ENCODE measurements at places on chromosomes 13 and 19.

DNA sequence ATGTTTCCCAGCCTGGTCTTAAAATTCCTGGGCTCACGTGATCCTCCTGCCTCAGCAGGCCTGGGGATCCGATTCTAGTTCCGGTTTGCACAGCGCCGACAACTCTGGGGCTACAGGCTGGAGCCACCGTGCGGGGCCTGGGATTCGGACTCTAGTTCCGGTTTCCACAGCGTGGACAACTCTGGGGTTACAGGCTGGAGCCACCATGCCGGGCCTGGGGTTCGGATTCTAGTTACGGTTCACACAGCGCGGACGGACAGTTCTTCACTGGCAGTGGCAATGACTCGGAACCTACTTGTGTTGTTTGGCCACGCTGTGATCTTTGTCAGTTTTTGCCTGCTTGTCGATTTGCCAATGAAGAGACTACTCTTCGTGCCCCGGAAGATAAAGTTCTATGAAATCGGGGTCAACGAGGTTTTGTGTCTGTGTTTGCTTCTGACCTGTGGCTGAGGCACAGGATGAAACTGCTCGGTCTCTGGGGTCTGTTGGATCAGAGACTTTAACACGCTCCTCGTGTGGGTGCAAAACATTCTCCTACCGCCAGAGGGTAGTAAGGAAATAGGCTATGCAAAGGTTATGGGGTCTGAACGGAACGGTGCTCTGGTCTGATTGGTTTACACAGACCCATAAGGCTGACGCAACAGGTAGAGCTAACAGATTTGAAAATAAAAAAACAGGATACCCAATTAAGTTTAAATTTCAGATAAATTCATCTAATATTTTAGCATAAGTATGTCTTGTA is 12.1 kb upstream of the ZSCAN1 start:
- no peak for DNase-seq

DNA sequence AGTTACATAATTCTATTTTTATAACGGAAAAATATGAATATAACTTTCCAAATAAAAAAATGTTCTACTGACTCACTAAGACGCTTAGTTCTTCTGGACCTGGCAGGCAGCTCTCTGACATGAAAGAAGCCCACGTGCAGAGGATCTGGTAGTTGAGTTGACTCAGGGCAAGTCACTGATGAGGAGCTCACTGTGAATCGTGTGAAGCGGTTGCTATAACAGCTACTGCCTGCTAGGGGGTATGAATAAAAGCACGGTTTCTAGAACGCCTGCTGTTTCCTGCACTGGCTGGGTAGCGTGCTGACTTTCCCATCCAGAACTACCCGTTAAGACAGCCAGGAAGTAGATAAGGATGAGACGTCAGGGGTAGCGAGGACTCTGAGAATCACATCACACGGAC is 54.7 kb upstream of the WASF3 start:
- DNase-seq: no peak

DNA sequence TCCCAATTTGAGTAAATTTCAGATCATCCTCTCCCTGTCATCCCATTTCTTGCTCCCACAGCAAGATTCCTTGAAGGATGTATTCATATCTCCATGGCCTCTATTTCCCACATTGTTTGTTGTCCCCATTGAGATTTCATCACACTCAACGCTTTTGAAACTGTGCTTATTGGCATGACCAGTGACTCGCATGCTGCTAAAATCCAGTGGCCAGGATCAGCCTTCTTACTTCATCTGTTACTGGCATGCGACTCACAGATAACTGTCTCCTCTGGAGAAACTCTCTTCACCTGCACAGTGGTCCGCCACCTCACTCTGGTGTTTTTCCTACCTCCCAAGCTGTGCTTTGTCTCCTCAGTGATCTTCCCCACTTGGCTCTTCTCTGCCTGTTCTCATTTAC is 95.8 kb downstream of the WASF3 start:
- no peak for DNase-seq

GRCh38 chr19:39139305-39139874 is 13.8 kb downstream of the PAK4 start:
- DNase-seq: no peak

DNA sequence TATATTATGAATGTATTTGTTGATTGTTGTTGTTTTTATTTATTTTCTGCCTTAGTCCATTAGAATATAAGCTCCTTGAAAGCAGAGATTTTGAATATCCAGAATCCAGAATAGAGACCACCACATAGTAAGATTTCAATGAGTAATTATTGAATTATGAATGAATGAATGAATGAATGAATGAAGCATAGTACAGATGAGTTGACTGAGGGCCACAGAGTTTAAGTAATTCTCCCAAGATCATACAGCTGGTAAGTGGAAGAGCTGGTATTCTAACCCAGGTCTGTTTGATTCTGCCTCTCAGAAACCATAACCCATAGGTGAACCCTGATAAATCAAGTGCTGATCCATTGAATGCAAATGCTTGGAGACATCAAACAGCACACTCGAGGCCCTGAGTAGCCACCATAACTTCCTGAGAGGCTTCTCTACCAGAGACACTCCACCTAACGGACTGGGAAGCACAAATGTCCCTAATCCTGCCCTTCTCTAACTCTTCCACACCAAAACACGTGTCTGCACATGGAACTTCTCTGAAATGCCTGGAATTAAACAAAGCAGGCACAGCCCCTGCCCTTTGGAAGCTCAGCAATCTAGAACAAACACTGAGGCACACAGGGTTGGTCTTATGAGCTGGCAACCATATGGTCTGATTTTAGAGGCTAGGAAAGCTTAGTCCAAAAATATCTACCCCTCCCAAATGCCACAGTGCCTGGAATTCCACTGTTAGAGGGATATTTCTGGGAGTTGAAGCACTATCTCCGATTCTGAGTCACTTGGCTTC is 190.1 kb downstream of the FOXO1 start:
- DNase-seq: no peak

- no peak for DNase-seq
These were observed 965 bp downstream of the TTC9B start for GRCh38 chr19:40217027-40217810.

DNA sequence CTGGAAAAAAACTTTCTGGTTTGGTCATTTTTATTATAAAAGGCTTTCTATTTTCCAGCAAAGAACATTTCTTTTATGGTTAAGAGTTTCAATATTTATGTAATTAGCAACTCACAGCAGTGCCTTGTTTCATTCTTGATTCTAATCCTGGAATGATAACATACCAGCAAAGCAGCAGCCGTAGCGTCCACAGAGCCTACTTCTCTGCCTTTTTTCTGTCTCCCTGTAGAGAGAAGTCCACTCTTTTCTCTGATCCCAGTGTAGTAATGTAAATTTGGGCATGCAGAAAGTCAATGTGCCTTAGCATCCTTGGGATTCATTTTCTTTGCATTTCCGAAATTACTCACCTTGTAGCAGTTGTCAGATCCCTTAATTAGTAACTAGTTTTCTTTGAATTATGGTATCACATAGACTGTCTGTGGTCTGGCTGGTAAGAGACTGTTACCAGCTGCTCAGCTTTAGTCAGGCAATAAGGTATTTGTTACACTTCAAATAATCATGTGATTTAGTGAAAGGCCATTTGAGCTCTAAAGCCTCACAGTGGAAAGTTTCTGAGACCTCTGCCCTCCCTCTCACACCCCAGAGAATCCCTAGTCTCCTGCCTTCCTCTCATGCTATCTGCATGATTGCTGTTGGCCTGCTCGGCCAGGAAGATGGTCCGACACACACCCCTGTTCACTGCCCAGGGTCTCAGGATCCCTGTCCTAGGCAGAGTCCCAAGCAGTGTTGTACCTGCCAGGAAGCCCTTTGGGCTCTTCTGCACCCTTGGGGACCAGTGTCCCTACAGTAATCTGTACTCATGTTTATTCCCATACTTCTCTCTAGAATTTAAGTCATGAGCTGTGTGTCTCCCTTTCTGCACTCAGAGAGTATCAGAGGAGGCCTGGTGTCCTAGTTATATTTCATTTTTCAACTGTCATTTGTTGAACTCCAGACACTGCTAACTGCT is 86.3 kb downstream of the LRCH1 start:
- DNase-seq: no peak

DNA sequence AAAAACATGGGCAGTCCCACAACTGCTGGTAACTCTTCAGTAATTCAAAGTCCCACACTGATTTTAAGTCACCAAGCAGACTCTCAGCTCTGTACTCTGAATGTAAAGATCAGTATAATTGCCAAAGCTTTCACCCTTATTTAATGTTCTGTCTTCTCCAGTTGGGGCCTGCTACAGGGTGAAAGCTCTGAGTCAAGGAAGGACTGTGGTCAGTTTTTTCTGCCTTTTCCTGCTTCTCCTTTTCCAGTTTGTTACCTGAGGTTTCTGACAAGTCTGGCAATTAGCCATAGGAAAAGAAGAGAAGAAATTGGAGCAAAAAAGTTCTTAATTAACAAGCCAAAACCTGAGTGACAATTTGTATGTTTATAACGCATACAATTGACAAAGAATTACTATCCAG is 279.3 kb downstream of the RBM26 start:
- DNase-seq: no peak

GRCh38 chr13:29917650-29918049 is 67.2 kb upstream of the UBL3 start:
- no peak for DNase-seq

DNA sequence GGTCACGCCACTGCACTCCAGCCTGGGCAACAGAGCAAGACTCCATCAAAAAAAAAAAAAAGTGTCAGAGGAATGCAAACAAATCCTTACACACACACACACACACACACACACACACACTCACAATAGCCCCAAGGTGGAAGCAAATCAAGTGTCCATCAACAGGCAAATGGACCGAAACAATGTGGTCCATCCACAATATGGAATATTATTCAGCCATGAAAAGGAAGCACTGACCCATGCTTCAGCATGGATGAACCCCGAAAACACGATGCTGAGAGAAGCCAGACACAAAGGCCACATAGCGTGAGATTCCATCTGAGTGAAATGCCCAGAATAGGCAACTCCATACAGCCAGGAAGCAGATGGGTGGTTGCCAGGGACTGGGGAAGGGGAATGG is 16.5 kb upstream of the KLF2 start:
- DNase-seq: no peak

GRCh38 chr13:100364591-100364990 is 224.0 kb downstream of the GGACT start:
- no peak for DNase-seq

GRCh38 chr13:46893798-46894560 is 2.9 kb downstream of the HTR2A start:
- peak; percentile 40 for DNase-seq

GRCh38 chr19:47309038-47309437 is 623 bp upstream of the C5AR1 start:
- no peak for DNase-seq

GRCh38 chr19:42362891-42363440 is 27.1 kb downstream of the CNFN start:
- no peak for DNase-seq

- DNase-seq: no peak
These were observed 152.2 kb upstream of the PRR20A start for GRCh38 chr13:56988543-56988942.

- DNase-seq: no peak
These were observed 14.6 kb downstream of the MPND start for GRCh38 chr19:4357921-4358326.

GRCh38 chr13:29888306-29888705 is 37.9 kb upstream of the UBL3 start:
- DNase-seq: no peak

- DNase-seq: no peak
These were observed 56.4 kb downstream of the FAM124A start for GRCh38 chr13:51278426-51279130.

GRCh38 chr19:39362682-39363657 is 20.7 kb downstream of the SAMD4B start:
- DNase-seq: no peak

DNA sequence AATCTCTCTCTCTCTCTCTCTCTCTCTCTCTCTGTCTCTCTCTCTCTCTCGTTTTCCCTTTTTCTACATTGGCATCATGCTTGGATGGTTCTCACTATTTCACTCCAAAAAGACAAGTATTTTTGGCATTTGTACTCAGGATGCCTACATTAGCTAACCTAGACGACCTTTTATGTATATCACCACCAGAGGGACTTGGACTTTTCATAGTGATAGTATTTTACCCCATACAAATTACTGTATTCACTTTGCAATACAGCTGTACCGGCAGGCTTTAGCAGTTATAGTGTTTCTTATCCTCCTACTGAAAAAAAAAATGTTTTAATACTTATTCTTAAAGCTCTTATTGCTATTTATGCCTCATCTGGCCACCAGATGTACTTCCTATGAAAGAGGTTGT is 687.2 kb upstream of the KLHL1 start:
- DNase-seq: no peak

- DNase-seq: no peak
These were observed 5.4 kb downstream of the BLVRB start for GRCh38 chr19:40460185-40460584.

DNA sequence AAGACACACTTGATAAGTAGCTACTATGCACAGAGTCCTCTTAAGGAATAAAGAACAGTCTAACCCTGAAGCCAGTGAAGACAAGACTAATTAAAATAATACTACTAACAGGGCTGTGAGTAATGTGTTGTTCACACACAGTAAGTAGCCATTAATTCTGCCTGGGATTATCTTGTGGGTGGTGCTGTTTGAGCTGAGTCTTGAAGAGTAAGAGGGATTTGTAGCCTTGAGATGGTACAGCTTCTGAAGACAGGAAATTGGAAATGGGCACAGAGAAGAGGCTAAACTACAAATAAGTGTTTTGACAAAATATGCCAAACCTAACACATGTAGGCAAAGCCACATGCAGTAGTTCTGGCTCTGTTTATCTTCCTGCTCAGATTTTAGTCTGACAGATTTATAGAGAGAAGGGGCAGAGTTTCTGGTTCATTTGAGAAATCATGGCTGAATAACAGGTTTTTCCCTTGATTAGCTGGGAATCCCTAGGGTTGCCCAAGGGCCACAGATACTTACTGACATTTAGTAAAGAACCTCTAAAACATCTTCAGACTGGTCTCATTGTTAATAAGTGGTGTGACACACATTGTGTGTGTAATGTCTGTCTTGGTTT is 38.0 kb downstream of the ITGBL1 start:
- DNase-seq: no peak

- no peak for DNase-seq
These were observed 93.0 kb downstream of the ITGBL1 start for GRCh38 chr13:101545521-101545920.

DNA sequence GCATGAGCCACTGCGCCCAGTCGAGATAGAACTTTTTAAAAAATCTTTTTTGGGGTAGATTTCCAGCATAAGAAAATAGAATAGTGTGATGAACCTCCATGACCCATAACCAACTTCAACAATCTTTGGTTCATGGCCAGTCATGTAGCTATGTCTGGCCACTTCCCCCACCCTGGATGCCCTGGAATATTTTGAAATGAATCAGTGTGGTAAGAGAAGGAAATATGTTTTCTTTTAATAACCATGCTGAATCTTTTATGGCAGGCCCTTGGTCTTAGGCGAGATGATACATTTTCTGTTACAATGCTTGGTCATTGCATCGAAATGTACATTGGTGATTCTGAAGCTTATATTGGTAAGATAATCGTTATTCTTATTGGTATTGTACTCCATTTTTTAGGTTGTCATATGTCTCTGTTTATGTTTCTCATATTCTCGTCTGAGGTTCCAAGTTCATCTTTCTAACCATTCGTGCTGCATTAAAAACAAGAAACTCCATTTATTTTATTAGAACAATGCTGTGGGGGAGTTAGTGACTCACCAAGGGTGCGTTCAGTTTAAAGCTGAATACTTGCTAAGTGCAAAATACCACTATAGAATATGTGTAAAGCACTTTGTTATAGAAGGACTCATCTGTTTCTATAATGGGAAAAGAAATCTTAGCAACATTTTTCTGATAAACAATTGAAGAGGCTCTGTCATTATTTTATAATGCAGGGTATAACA is 16.4 kb upstream of the UPF3A start:
- DNase-seq: no peak

- no peak for DNase-seq
These were observed 333.9 kb downstream of the MYO16 start for GRCh38 chr13:108963276-108963810.

Data from activated effector memory CD4-positive, alpha-beta T cell treated with Interleukin-2 at 50 U/mL for 16 hours (primary cell).